Central memory CD4-positive, alpha-beta T cell (primary cell): ENCODE measurements at places on chromosomes 2 and 18.

- DNase-seq: no peak
These were observed 25.7 kb downstream of the SLC16A14 start for GRCh38 chr2:230043025-230043424.

DNA sequence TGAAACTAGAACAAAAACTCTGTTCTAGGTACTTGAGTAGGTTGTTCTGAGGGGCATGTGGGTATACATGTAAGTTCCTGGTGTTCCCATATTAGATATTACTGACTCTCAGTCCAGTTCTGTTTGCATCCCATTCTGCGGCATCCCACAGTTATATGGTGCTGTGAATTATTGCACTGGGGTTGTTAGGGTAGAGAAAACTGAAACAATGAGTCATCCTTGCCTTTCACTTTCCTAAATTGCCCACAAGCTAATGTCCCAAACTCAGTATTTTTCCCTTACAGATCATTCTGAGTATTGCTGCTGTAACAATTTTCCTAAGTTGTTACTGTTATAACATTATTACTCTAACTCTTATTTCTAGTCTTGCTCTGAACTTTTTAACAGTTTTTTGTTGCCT is 3.0 kb downstream of the WDR75 start:
- no peak for DNase-seq

DNA sequence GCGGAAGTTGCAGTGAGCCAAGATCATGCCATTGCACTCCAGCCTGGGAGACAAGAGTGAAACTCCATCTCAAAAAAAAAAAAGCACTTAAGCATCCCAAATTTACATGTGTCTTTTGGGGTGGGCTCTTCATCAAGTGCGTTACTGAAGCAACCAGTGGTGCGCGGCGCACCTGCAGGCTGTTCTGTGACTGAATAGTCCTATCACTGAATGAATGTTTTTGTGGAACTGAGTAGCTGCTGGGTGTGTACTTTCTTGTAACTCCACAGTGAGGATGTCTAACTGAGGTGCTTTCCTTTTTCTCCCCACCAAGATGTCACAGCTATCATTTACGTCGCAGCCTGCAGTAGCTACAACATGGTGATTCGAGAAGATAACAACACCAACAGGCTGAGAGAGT is 17.0 kb downstream of the CHMP1B start:
- no peak for DNase-seq

GRCh38 chr2:12107939-12108338 is 361.5 kb downstream of the LPIN1 start:
- DNase-seq: no peak
